Lung (tissue), 17 donors: ENCODE measurements at places on chromosomes 3 and 15. TPM values are rescaled to one million over a fixed set of nuclear protein-coding genes. Genes with fewer than 3 reads are reported as not detected.

DNA sequence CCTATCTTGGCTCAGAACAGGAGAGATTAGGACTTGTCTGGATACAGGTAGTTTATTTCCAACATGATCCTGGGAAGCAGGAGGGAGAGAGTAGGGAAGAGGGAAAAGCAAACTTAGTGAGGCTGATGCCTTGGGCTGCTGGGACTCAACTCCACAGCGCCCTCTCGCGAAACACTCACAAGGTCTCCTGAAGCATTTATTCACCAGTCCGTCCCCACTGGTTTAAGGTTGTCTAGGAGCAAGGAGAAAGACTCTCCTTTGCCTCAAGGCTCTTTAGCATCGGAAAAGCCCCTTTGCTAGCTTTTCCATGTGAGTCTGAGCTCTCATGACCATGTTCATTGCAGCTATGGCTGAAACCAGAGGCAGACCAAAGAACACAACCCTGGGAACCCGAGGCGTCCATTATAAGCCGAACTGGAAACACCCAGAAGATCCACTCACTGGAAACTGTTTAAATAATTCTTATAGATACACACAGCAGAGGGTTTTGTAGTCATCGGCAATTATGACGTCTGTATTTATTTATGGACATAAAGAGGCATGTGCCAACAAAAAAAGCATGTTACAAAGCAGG lies 244.5 kb downstream of the CD47 start:
- no peaks in the 10 kb centered on the region for H3K36me3 ChIP-seq
- H3K4me3 ChIP-seq, result no peak overlapping the region
- DNase-seq, result peak; percentile 53
- H3K27me3 ChIP-seq, result no peaks in the 10 kb centered on the region
- H3K27ac ChIP-seq, result no peak overlapping the region

DNA sequence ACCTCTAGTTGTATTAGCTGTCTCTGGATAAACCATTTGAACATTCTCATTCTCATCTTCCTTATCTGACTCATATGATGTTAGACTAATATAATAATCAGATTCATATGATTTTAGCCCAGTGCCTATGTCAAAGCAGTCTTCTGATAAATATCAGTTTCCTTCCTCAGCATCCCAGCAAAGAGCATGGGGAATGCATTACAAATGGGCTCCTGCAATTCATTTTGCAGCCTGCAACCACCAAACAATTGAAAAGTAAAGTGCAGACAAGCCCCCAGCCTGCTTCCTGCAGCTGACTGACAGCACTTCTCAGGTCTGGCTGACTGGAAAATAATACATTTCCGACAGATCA lies 78.2 kb upstream of the STAC start:
- H3K4me3 ChIP-seq, result no peak overlapping the region
- DNase-seq, result no peak
- peaks cover 2% of the 10 kb centered on the region for H3K4me1 ChIP-seq
- H3K36me3 ChIP-seq, result no peaks in the 10 kb centered on the region
- no peak overlapping the region for H3K27ac ChIP-seq
- no peaks in the 10 kb centered on the region for H3K27me3 ChIP-seq

DNA sequence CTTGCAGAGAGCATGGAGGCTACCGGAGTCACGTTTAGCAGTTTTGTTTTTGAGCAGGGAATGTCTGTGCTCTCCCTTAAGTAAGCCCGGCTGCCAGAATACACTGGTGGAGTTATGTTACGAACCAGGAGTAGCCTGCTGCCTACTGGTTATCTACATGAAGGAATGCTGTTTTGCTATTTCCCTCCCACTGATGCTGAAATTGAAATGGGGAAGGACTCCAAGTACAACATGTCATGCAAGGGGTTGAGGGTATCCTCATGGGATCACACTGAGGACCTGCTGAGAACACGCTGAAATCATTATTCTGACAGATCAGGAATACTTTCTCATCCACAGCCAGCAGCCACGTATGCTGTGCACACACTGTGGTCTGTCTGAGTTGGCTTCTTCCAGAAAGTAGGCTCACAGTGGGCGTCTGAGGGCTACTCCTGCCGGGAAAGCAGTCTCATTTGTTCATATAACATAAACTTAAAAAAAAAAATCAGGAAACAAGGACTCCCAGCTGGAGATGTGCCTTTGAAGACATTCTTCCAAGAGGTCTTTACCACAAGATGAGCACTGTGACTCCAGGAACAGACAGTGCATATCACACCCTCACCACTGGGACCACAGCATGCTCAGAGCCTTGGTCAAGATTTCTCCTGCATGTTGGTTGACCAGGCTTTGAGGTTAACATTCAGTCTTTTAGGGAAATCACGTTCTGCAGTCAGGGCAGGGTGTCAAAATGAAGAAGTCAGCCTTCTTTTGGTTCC lies 300.4 kb upstream of the RASGRP1 start:
- H3K27ac ChIP-seq, result peak overlapping the region; percentile 54
- H3K36me3 ChIP-seq, result no peaks in the 10 kb centered on the region
- no peak overlapping the region for H3K4me3 ChIP-seq
- DNase-seq, result peak; percentile 40
- H3K4me1 ChIP-seq, result no peaks in the 10 kb centered on the region
- H3K27me3 ChIP-seq, result no peaks in the 10 kb centered on the region

- DNase-seq, result no peak
- no peaks in the 10 kb centered on the region for H3K27me3 ChIP-seq
- H3K36me3 ChIP-seq, result no peaks in the 10 kb centered on the region
- no peak overlapping the region for H3K4me3 ChIP-seq
- H3K27ac ChIP-seq, result no peak overlapping the region
- peaks cover 14% of the 10 kb centered on the region for H3K4me1 ChIP-seq
Observed at GRCh38 chr3:185818267-185818875, 6.5 kb downstream of the IGF2BP2 start.

- no peak for DNase-seq
- H3K27me3 ChIP-seq, result no peaks in the 10 kb centered on the region
- no peak overlapping the region for H3K4me3 ChIP-seq
- no peaks in the 10 kb centered on the region for H3K36me3 ChIP-seq
- no peaks in the 10 kb centered on the region for H3K4me1 ChIP-seq
Observed at GRCh38 chr3:20515834-20516233, 329.8 kb upstream of the SGO1 start.

NOX5 gene
- total RNA-seq, result 0.09 TPM

GRCh38 chr3:37559461-37559860 lies 302.2 kb upstream of the CTDSPL start:
- DNase-seq, result no peak
- H3K27me3 ChIP-seq, result no peaks in the 10 kb centered on the region
- H3K36me3 ChIP-seq, result no peaks in the 10 kb centered on the region
- no peak overlapping the region for H3K4me3 ChIP-seq

GRCh38 chr15:43330780-43331087 lies 361 bp upstream of the LCMT2 start:
- H3K27ac ChIP-seq, result peak overlapping the region; percentile 100
- no peak for DNase-seq
- peak overlapping the region; percentile 95 for H3K4me3 ChIP-seq
- H3K27me3 ChIP-seq, result no peaks in the 10 kb centered on the region
- H3K4me1 ChIP-seq, result peaks cover 10% of the 10 kb centered on the region
- peaks cover 2% of the 10 kb centered on the region for H3K36me3 ChIP-seq

DNA sequence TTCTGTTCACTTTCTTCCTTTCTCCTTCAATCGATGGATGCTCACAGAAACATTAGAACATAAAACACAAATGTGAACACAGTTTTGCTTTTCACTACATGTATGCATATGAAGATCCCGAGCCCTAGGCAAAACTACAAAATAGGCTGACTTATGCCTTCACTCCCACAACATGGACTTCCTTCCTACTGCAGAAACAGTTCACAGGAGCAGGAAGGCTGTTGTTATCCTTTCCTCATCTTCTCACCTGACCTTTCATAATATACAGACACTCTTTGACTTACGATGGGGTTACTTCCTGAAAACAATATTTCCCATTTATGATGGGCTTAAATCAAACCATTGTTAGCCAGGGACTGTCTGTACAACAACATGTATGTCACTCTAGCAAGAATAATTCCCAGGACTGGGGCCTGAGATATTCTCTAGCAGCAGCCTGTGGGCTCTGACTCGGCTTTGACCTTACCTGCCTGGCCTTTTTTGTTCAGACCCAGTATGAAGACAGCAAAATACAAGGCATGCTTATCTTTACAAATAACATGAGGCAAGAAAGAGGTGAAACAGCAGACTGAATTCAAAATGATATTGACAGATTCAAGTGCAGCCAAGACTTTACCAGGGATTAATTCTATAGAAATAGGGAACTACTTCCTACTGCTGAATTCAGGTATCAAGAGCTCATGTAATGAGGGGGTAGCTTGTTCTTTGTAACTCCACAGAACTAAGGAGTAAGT lies 51.8 kb upstream of the PLXND1 start:
- no peaks in the 10 kb centered on the region for H3K27me3 ChIP-seq
- no peak for DNase-seq
- no peaks in the 10 kb centered on the region for H3K36me3 ChIP-seq
- H3K4me1 ChIP-seq, result peaks cover 29% of the 10 kb centered on the region

PXK gene
- total RNA-seq, result 21.7 TPM

- H3K36me3 ChIP-seq, result no peaks in the 10 kb centered on the region
- H3K4me3 ChIP-seq, result no peak overlapping the region
- DNase-seq, result no peak
- no peaks in the 10 kb centered on the region for H3K27me3 ChIP-seq
Observed at GRCh38 chr15:80613762-80614365, 81.2 kb upstream of the ABHD17C start.

GRCh38 chr3:133374708-133375402 lies 25.0 kb upstream of the BFSP2 start:
- H3K27ac ChIP-seq, result no peak overlapping the region
- H3K36me3 ChIP-seq, result no peaks in the 10 kb centered on the region
- no peaks in the 10 kb centered on the region for H3K4me1 ChIP-seq
- no peak overlapping the region for H3K4me3 ChIP-seq

- no peak overlapping the region for H3K27ac ChIP-seq
- no peak overlapping the region for H3K4me3 ChIP-seq
- no peaks in the 10 kb centered on the region for H3K27me3 ChIP-seq
- no peaks in the 10 kb centered on the region for H3K4me1 ChIP-seq
- peaks cover 5% of the 10 kb centered on the region for H3K36me3 ChIP-seq
- DNase-seq, result no peak
Observed at GRCh38 chr15:80920271-80920699, 69.3 kb downstream of the MESD start.

KBTBD8 gene
- 4.8 TPM for total RNA-seq

RLBP1 gene
- total RNA-seq, result not detected

DNA sequence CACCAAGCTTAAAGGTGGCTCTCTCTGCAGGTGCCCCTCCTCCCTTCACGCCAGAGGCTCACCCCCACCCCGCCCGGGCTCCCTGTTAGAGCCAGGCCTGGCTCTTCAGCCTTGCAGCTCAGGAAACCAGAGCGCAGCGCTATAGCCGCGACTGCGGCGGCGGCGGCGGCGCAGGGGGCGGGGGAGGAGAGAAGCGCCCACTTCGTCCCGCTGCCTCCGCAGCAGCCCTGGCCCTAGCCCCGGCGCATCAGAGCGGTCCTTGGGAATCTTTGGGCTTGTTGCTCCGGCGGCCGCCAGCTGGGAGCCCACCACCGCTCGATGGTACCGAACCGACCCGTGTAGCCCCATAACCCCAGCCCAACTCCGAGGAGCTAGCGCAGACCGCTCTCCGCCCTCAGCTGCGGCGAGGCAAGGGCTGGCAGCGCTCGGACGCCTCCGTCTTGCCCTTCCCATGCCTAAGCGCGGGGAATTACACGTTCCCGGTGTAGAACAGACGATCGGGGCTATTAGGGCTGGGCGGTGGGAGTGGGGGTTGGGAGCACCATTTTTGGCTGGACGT lies 1.2 kb downstream of the RASGRF1 start:
- H3K4me1 ChIP-seq, result no peaks in the 10 kb centered on the region
- H3K4me3 ChIP-seq, result peak overlapping the region; percentile 15
- H3K27me3 ChIP-seq, result peaks cover 73% of the 10 kb centered on the region
- H3K27ac ChIP-seq, result no peak overlapping the region
- no peak for DNase-seq

LTK gene
- 1.3 TPM for total RNA-seq

GRCh38 chr3:16334909-16335308 lies 69.9 kb downstream of the OXNAD1 start:
- H3K27me3 ChIP-seq, result no peaks in the 10 kb centered on the region
- no peak overlapping the region for H3K4me3 ChIP-seq
- no peak overlapping the region for H3K27ac ChIP-seq
- DNase-seq, result no peak
- peaks cover 37% of the 10 kb centered on the region for H3K4me1 ChIP-seq
- peaks cover 12% of the 10 kb centered on the region for H3K36me3 ChIP-seq
